ENCODE measurements at places on chromosomes 13 and 19.

DNA sequence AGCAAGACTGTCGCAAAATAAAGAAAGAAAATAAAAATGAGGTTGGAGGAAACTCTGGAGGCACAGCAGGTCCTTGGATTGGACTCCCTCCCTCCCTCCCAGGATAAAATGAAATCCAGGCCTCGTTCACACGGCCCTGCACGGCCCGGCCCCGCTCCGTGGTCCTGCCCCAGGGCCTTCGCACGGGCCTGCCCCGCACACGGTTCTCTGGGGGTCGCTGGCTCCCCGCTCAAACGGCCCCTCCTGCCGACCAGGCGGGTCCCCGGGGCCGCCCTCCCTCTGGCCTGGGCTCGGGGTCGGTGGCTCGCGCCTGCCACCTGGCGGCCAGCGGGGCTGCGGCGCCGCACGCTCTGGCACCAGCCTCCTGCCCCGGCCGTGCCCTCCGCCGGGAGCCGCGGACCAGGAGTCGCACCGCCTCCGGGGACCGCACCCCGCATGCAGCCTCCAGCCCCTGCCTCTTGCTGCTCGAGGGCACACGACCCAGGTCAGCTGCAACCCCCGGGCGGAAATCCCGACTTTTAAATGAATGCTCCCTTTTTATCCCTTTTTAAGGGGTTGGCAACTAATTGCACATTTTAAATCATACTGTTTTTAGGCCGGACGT is 1.5 kb upstream of the WDR18 start:
- peak; percentile 40 for DNase-seq

DNA sequence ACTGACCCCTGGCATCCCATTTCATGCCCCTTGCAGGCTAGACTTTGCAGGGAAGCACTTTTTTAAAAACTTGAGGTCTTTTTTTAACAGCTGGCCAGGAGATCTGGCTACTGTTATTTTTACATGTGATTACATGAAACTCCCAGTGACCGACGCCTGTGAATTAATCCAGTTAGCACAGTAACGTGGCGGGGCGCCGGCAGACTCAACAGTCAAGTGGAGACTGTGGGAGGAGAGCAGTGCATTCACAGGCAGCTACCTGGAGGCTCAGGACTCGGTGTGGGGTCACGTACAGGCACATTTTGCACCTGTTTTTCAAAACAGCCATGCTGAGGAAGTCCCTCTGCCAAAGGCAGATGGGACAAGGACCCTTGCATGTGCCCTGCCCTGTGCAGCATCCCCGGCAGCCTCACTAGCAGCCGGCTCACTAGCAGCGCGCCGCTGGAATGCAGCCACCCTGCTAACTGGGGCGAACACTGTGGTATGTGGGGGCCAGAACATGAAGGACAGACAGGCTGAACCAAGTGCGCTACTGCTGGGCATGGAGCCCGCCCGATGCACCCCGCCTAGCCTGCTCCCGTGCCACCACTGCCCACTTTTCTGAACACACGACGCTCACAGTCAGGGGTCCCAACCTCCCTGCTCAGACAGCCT is 18.7 kb downstream of the CAPS start:
- no peak for DNase-seq

GRCh38 chr13:39106216-39107005 is 68.2 kb downstream of the NHLRC3 start:
- DNase-seq = no peak

- DNase-seq = no peak
Observed at GRCh38 chr19:3374369-3375112, 8.2 kb downstream of the NFIC start.

DNA sequence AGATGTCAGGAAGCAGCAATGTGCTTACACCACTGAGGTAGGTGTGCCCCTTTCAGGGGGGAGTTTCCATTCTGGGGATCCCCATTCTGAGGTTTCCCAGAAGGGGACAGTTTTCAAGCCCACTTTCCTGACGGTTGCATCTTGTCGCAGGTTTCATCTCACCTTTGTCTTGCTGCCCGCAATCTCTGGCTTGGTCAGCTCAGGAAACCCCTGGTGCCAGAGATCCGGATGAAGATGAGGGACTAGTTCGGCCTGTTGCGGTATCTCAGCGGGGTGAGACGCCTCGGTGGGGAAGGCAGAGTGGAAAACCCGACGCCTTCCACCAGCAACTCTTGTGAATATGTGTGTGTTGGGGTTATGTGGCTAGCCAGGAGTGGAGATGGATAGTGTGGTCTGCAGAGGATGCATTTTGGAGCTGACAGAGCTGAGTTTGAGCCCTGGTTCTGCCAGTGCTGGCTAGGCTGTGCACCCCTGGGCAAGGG is 13.1 kb downstream of the TNFSF9 start:
- no peak for DNase-seq

DNA sequence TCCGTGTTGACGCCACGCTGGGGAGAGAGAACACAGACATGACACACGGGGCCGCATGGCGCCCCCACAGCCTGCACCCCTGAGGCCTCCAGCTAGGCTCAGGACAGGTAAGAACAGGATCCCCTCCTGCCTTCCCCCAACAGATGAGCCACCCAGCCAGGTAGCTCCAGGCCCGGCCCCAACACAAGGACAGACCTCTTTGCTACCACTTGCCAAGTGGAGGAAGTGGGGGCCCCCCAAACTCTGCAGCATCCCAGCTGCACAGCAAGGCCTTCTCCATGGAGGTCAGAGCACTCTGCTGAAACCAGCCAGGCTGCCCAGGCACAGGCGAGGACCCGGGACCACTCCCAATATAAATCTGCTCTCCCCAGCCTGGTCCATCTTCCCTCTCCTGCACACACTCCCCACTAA is 31.5 kb downstream of the PEPD start:
- DNase-seq = no peak

GRCh38 chr13:41061914-41062837 is 867 bp downstream of the WBP4 start:
- DNase-seq = no peak

DNA sequence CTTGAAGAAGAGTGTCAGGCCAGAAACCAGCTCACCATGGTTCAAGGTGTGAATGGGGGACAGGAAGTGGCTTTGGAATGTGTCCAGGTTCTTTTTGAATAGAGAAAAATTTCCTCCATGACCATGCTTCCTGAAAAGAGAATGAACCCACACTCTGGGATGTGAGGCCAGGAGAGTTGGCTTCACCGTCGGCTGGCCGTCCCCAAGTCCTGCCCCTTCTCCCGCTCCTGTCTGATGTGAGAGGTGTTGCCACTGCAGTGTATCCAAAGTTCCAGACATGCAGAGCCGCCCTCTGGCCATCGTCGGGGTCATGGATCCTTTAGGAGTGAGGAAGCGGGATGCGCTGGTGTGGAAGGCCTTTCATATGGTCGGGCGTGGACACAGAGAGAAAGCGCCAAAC is 101.2 kb downstream of the COL4A2 start:
- no peak for DNase-seq

DNA sequence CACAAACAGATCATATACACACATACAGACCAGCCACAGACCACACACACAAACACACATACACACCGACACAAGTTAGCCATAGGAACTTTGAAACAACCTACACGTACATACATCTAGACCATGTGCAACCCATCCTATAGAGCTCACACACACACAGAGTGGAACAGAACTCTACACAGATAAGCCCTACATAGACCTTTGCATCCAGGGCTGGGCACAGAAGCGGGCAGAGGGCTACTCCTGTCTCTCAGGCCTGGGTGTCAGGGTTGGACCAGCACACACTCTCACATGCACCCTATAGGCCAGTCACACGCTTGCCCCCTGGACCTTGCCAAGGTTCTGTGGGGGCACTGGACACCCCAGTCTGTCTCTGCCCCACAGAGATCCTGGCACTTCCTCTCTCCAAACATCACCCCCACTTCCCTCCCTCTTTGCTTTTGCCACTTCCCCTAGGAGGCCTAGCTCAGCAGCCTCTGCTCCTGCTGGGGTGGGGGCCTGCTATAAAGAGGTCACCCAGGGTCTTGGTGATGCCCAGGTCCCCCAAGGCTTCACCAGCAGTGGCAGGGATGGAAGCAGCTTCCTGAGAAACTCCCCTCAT is 5.8 kb upstream of the JUNB start:
- no peak for DNase-seq

DNA sequence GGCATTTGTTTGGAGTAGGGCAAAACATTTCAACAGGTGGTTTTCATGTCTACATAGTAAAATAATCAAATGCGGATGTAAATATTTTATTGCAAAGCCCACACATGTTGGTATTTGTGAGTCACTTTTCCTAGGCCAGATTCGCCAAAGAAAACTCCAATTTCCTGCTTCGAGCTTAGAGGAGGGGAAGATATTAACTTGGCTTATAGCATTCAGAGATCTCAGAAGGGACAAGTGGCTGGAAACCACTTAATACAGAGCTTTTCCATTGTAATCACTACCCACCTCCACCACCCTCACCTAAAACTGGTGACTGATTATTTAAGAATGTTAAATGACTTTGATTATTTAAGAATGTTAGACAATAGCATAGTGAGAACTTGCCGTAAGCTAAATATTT is 530.6 kb upstream of the SPRY2 start:
- no peak for DNase-seq

DNA sequence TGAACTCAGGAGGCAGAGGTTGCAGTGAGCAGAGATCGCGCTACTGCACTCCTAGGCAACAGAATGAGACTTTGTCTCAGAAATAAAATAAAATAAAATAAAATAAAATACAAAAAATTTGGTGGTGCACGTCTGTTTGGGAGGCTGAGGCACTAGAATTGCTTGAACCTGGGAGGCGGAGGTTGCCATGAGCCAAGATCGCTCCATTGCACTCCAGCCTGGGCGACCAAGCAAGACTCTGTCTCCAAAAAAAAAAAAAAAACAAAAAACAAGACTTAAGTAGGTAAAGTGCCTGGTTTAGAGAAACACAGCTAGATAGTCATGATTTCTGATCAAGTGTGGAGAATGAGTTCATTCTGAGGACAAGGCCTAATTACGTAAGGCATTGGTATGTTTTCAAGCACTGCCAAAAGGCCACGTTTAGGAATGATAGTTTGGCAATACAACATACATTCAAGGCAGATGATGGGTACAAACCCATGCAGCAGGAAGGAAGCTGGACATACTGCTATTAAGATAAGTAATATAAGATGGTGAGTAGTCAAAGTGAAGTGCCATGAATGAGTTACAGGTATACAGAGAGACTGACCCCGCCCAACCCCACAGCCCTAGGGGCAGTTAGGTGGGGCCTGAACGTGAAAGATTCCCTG is 4.8 kb upstream of the UCHL3 start:
- DNase-seq = no peak

DNA sequence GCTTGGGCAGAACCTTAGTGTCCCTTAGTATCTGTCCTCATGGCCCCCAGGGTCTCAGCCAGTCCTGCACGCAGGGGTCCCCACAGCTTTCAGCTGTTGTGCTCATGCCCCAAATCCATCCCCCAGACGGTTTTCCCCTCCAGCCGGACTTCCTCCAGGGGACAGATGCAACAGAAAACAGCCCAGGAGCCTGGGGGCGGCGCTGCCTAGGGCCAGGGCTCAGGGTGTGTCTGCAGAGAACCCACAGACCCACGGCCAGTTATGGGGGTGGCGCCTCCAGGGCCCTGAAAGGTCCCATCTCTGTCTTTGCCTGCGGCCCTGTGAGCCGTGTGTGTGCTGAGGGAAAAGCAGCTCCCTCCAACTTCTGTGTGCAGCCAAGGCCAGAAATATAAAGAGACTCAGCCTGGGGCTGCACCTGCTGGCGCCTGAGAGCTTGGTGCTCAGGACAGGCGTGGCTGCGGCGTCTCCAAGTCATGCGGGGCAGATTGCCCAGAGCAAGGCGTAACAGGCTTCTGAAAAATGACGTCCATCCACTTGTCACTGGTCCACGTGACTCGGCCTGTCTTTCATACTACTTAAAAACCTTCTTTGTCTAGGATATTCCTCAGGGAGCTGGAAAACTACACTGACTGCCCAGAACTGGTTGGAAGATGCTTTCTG is 22.1 kb upstream of the F7 start:
- no peak for DNase-seq

GRCh38 chr19:12793290-12794195 is 2.3 kb downstream of the JUNB start:
- DNase-seq = peak; percentile 88

- no peak for DNase-seq
Observed at GRCh38 chr13:100129605-100130004, 40.7 kb downstream of the PCCA start.

DNA sequence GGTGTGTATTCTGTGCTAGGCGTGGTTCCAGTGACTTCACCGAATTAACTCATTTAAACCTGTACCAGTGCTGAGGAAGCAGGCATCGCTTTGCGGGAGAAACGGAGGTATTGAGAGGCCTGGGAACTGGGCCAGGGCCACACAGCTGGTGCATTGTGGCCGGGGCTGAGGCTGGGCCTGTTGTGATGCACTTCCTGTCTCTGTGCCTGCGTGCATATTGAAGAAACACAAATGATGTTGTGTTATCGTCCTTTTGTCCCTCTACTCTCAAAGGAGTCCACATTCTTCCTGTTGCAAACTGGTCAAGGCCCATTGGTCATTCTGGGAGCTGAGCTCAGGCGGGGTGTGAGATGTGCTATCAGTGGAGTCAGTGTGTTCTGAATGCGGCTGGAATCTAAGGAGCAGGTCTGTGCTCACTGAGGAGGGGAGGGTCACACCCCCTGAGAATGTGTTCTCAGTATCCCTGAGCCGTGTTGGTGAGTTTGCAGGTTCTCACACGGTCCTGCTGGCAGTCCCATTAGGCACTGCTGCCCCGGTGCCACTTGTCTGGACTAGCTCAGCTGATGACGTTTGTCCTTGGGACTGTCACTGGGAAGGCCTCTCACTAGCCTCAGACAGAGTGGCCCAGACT is 62.1 kb downstream of the ARHGEF7 start:
- no peak for DNase-seq

GRCh38 chr19:3175781-3176714 is 2.5 kb upstream of the S1PR4 start:
- no peak for DNase-seq

GRCh38 chr19:20124879-20125278 is 42.1 kb upstream of the ZNF486 start:
- DNase-seq = no peak

- DNase-seq = no peak
Observed at GRCh38 chr13:65217471-65217995, 2012.6 kb downstream of the PCDH9 start.

GRCh38 chr19:3365093-3365835 is 1.1 kb upstream of the NFIC start:
- no peak for DNase-seq

GRCh38 chr13:85287528-85287927 is 511.7 kb downstream of the SLITRK6 start:
- DNase-seq = no peak

GRCh38 chr19:18203408-18203862 is 407 bp downstream of the RAB3A start:
- DNase-seq = no peak
